Activated CD4-positive, CD25-positive, alpha-beta regulatory T cell treated with anti-CD3 and anti-CD28 coated beads, Interleukin-2, amount 50 U/mL, for 24 hours (primary cell): ENCODE measurements at places on chromosomes 5 and 9.
A peak's percentile ranks its signal among the peaks of the same experiment; 100 is the strongest.

- ATAC-seq, result no peak
Observed at GRCh38 chr9:103361906-103362305, 366.8 kb downstream of the CYLC2 start.

- ATAC-seq, result no peak
Observed at GRCh38 chr9:18299449-18299848, 174.5 kb upstream of the ADAMTSL1 start.

DNA sequence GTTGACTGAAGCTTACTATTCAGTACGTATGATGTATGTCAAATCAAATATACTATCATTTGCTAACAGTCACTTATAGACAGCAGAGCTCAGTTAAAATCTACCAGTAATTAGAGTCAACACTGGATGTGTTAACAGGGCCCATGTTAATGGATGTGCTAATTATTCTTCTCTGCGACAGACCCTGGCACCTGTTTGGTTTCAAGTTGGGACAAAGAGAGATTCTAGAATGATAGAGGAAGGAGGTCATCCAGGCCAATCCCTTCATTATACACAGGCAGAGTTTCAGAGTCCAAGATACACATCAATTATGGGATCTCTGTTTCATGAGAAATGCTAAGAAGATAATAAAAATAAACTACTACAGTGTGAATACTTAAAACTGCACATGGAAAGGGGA lies 615.0 kb downstream of the ZNF608 start:
- ATAC-seq, result no peak

DNA sequence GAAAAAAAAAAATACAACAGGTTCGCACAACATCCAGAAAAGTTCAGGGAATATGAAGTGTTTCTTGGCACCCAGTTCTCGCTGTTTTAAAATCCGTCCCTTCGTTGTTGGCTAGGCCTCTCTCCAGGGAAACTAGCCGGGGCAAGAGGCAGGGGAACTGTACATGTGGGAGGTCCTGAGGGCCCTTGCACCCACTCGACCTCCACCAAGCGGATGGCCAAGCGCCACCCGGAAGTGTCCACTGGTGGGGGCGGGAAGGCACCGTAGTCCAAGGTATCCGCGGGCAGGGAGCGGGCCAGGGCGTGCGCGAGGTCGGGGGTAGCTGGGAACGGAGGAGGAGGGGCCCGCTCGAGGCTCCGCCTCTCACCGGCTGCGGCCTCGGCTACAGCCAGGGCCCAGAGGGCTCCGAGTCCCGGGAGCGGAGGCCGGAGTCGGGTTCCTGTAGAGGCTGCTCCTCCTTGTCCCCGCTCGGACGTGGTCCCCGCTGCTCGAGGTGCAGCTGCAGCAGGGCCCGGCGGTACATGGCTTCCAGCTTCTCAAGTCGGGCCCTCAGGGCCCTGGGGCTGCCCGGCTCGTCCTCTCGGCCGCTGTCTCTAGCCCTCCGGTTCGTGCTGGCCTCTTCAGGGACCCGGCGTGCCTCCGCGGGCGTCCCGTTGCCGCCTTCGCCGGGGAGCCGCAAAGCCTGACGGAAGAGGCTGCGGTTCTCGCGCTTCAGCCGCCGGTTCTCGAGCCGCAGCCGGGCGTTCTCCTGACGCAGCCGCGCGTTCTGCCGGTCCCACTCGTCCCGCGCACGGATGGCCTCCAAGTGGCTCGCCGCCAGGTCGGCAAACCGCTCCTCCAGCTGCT lies 720 bp downstream of the TUSC1 start:
- no peak for ATAC-seq

- no peak for ATAC-seq
Observed at GRCh38 chr5:135900276-135900675, 4.6 kb upstream of the IL9 start.

GRCh38 chr9:686321-686813 lies 155.1 kb upstream of the DMRT1 start:
- no peak for ATAC-seq

DNA sequence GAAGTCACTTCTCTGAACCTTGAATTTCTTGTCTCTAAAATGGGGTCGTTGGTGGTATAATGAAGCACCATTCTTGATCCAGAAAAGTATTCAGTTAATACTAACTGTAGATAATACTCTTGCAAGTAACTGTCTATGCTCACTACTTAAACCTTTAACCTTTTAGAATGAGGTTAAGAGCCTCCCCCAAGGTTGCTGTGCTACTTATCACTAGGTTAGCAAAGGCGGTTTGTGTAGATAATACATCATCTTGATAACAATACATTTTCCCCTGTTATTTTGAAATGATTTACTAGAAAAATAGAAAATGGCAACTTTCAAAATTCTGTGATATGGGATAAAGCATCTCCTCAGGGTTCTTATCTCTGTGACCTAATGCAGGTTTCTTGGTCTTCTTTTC lies 12.6 kb downstream of the MAP3K1 start:
- no peak for ATAC-seq

DNA sequence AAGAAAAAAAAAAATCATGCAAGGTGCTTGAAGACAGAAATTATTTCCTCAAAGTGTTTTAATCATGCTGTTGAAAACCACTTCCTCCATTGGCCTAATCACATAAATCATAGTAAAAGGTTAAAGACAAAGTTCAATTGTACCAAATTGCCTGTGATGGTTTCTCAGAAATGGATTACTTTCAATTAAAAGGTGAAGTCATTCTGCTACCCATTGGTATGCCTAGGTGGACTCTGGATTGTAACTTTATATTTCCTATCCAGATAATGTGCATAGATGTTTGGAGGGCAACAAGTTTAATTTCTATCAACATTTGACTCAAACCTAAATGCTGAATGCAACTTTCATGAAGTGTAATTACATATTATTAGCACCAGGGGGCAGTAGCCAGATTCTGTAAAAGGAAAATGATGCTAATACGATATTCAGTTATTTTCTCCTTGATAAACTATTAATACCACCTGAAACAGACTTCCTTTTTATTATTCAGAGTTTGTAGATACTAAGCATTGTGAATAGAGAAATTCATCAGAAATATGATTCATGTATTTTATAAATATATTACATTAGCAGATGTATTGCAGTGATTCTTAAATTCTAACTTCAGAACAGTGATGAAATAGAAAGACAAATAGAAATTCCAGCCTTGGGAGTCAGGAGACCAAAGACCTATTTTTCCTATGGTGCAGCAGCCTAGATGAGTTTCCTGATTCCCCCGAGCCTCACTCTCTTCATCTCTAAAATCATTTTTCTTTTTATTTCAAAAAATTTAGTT lies 148.2 kb downstream of the CAAP1 start:
- no peak for ATAC-seq

DNA sequence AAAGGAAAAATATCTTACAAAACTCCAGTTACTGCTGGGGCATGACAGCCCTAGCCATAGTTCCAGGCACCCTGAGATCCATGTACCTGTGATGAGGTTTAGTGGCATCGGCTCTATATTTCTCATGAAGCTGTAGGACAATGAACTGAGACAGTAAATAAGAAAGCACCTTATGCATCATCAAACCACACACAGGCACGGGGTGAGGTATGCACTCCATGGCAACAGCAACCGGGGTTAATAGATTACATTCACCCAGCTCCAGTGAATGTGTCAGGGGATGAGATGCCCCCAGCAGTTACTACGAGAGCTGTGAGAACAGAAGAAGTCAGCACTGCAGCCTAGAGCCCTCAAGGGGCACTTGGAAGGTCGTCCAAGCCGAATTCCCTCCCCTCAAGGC lies 162.0 kb upstream of the S1PR3 start:
- peak; percentile 91 for ATAC-seq
